CD4-positive, alpha-beta T cell (primary cell): ENCODE measurements at places on chromosomes 12 and 14.

GRCh38 chr14:22646570-22647254, 2.6 kb upstream of the OR6J1 start:
- no peak for DNase-seq

DNA sequence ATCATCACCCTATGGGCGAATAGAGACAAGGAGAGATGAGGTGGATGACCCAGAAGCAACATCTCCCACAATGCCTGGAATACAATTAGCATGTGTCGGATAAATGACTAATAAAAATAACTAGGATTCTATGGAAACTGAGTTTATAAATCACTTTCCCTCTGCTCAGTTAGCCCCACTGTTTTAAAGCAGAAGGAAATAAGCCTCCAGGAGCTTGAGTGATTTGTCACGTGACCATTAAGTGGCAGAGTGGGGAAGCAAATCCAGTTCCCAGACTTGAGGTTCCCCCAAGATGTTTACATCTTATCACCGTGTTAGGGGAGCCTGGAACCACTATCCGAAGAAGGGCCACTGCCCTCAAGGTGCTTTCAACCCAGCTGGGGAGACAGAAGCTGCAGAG, 136.5 kb upstream of the CCND2 start:
- no peak for DNase-seq

DNA sequence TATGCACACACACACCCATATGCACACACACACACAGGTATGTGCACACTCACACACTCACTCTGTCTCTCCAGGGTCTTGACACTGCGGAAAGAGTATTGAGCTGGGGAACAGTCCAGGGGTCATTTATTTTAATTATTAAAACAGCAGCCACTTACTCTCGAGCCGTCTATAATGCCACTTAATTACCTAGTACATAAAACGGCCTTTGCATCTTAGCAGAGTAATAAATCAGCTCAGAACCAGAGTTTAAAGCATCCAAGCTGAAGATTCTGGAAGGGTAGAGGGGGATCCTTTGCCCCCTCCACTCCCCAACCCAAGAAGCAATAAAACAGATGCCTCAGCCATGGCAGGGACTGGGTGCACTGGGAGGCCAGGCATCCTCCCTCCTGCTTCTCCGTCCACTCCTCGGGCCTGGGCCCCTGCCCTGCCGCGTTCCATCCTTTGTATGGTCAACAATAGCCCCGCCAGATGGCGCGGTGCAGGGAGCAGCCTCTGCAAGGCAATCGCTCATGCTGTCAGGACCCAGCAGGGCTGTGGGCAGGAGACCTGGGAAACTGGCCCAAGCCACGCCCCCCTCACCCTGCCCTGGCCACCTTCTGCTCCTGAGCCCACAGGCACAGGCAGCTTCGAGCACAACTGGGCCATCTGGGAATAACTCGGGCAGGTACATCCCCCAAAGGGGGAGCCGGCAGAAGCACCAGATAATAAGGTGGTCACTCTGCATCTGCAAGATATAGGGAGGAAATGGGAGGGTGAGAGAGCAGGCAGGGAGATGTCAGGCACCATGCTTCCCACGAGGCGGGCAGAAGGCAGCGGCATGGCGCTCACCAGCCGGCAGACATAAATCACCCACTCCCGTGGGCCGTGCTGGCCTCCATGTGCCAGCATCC, 40.9 kb downstream of the CCDC85C start:
- DNase-seq = no peak

- DNase-seq = no peak
Measured at GRCh38 chr12:3046441-3047200, 30.6 kb upstream of the TSPAN9 start.

- no peak for DNase-seq
Measured at GRCh38 chr12:40566271-40566670, 126.0 kb upstream of the CNTN1 start.

DNA sequence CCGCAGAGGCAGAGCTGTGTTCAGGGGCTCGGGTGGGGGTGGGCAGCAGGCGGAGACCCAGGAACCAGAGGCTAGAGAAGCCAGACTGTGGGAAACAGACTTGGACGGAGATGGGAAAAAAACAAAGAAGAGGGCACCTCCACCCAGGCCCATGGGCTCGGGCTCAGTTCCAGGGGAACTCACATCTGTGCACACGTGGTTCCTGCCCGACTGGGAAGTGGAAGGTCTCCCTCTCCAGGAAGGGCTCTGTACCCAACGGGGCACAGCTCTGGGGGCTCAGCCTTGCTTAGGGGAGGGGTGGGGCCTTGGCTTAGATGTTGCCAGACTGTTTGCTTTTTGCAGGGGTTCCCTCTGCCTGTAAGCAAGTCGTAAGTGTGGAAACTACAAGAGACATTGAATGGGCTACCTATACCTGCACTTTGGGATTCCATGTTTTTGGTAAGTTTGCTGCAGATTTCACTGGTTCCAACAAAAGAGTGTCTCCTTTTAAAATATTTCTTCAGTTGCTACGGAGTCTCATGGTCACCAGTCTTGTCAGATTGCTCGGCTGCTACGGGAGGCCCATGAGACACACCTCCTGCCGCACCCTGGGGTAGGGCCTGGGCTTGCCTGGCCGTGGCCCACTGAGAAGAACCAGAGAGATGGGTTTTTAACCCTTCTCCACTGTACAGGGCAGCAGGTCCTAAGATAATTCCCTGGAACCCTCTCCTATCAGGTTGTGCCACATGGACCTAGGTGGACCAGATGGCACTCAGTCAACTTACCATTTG, 127.6 kb upstream of the EVL start:
- no peak for DNase-seq

DNA sequence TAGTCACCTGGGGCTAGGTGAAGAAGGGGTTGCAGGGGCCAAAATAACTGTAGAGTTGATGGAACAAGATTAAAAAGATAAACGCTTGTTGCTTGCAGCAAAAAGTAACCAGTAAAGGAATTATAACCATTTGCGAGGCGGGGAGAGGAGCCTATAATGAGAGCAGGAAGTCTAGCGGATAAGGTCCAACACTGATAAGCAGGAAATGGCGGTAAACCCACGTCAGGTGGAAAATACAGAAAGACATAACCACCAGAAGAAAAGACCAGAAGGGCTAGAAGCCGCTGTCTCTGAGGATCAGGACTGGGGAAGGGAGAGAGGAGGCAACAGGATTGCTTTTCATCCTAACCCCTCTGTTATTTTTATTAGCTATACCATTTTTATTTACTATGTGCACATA, 303.3 kb downstream of the DPF3 start:
- no peak for DNase-seq

DNA sequence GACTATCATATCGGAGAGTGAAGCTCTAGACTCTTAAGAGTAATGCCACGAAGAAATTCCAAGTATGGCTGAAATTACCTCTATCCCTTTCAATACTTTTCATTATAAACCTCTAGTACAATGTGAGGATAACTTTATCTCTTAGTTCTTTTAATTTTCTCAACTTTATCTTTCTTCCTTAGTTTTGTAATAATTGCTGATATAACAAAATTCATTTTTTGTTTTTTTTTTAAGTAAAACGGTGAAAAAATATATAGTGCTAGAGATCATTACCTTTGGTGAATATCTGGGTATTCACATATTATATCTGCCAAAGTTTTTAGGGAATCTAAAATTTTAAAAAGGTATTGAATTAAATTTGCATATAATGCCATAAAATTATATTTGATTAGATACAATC, 19.5 kb upstream of the DNAAF2 start:
- DNase-seq = no peak

DNA sequence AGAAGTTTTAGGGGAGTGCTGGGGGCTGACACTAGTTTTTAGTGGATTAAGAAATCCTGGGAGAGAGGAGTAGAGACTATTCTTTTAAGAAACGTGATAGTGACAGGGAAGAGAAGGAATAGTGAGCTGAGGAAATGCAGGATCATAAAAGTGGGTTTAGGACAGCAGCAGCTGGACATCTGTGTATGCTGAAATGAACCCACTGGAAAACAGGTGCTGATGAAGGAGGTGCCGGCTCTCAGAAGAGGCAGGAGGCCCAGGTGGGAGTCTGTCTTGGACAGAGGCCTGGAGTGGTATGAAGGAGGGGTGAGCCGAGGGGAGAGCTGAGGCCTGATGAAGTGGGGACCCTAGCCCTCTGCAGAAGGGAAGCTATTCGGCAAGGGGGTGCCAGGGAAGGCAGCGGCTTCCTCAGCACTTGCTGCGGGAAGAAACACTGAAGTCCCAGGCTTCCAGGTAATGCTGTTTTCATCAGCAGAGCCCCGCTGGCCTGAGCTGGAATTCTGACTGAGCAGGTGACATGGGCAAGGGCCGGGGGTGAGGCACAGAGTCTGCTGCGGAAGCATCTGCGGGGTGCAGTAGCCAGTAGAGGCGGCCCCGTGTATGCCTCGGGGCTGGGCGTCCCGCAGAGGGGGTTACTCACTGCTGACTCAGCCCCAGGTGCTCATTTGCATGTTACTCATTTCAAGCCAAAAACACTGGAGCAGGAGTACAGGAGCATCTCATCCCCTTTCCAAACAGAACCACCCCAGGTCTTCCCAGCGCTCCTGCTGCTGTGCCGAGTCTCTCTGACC, 89.7 kb downstream of the TMCC3 start:
- DNase-seq = no peak

DNA sequence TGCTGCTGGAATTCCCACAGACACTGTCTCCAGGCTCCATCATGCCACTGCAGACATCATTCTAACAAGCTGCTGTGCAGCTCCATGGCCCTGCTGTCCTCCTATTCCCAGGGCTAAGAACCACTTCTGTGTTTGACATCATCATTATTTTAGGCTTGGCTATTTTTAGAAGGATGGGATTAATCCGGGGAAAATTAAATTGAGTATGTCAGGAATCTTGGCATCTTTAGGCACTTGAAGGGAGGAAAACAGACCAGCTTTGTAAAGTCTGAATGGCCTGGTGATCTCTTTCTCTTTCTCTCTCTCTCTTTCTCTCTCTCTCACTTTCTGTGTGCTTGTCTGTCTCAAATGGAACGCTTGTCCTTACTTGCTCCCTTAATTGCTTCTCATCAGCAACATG, 568.3 kb upstream of the FLRT2 start:
- no peak for DNase-seq

GRCh38 chr12:46752396-46752795, 73.4 kb downstream of the SLC38A4 start:
- no peak for DNase-seq

GRCh38 chr12:94098466-94098865, 49.9 kb upstream of the PLXNC1 start:
- no peak for DNase-seq

- DNase-seq = no peak
Measured at GRCh38 chr12:14327711-14328110, 37.8 kb upstream of the ATF7IP start.

DNA sequence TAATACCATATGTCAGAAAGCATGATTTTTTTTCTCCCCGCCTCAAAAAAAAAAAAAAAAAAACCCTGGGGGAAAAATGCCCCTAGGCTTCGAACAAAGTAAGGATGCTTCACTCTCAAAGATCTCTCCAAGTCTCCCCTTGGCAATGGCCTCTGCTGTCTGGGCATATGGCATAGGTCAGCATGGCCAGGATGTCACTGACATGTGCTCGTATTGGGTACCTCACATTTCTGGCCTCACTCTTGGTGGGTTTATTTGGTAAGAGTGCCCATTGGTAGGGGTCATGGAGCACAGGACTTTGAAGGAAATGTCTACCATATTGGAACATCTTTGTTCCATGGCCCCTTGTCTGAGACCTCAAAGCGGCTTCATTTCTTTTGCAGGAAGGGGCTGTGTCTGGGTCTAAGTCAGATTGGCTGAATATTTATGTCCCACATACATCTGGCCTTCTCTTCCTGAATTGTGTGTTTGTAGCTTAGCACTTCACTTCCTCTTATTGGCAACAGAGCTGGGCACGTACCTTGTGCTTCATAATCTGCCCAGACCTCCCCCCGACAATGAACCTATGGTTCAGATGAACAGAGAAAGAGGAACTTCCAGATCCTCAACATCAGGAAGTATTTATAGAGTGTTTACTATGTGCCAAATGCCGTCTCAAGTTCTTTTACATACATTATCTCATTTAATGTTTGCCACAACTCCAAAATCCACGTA, 36.3 kb upstream of the OAS1 start:
- DNase-seq = peak; percentile 33

DNA sequence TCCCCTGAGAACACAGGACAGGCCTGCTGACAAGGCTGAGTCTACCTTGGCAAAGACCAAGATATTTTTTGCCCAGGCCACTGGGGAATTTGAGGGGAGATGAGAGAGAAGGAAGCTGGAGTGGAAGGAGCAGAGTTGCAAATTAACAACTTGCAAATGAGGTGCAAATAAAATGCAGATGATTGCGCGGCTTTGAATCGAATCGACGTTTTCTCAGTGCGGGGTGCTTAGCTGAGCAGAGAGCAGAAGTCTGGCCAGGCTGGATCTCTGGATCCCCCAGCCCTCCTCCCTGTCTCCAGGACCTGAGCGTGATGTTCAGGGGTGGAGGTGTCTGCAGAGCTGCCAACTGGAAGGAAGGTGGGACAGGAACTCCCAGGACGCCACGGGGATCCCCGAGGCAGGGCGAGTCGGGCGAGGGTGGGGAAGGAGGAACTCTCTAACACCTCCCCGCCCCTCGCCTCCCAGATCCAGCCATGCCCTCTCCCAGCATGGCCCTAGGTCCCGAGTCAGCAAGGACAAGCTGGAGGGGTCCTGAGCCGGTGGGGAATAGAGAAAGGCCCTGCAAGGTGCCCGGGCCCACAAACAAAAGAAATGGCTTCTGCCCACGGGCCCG, 527 bp upstream of the CARMIL3 start:
- DNase-seq = no peak

DNA sequence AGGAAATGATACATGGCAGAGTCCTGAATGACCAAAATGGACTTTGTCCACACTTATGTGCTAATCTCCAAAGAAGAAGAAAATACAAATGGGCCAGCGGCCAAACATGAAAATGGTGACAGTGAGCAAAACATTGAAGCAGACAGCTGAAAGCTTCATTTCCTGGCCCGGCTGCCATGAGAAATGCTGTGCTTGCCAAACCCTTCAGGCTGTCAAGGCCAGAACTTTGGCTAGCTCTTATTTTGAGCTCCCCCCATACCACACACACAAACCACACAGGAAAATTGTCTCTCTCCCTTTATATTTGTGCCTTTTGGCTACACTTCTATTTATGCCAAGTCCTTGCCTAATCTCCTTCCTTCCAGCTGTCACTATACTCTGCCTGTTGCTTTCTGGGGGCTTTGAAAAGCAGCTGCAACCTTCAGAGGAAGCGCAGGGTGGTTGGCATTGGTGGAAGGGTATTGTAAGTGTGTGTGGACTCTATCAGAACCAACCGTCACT, 323.8 kb downstream of the RAD51B start:
- no peak for DNase-seq

DNA sequence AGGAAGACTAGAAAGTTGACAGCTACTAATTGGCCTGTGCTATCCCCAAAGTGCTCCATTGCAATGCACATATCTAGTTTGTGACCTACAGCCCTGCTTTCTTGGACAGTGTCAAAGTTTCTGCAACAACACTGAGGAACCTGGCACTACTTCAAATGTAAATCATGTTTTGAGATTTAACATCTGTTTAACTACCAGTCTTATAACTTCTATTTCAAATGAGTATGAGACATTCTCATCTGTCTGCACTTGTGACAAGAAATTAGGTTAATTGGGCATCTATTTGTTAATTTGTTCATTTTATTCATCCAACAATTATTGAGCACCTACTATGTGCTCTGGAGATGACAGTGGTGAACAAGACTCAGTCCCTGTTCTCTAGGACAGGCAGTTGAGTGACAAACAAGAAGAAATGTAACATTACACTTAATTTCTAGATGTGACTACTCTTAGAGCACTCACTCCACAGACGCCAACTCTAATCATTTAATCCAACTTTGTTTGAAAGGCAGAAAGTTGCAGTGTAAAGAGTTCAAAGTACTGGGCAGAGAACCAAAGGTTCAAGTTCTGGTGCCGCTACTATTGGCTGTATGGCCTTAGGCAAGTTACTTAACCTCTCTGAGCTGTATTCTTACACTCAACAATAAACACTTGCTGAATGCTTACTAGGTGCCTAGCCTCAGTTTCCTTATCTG, 74.8 kb downstream of the HECTD4 start:
- no peak for DNase-seq
